Osteocyte (in vitro differentiated cells): ENCODE measurements at places on chromosomes 3 and 15. TPM values are rescaled to one million over a fixed set of nuclear protein-coding genes. Genes with fewer than 3 reads are reported as not detected.

Gene ZNF662
- not detected in 2 replicates for total RNA-seq

Gene SLC28A2
- not detected in 2 replicates for total RNA-seq

Gene PLS1
- 0.78 and 1.5 TPM in 2 replicates for total RNA-seq

Gene PLSCR4
- 43.4 and 44.3 TPM in 2 replicates for total RNA-seq

Gene CFAP91
- total RNA-seq, result not detected in 2 replicates

Gene GLT8D1
- total RNA-seq, result 86.3 and 97.4 TPM in 2 replicates

GRCh38 chr3:40930131-40930538 is 269.2 kb upstream of the CTNNB1 start:
- no peaks in the 10 kb centered on the region for H3K36me3 ChIP-seq
- H3K27me3 ChIP-seq, result peaks cover 13% of the 10 kb centered on the region
- H3K27ac ChIP-seq, result no peak overlapping the region
- no peak overlapping the region for H3K4me3 ChIP-seq

DNA sequence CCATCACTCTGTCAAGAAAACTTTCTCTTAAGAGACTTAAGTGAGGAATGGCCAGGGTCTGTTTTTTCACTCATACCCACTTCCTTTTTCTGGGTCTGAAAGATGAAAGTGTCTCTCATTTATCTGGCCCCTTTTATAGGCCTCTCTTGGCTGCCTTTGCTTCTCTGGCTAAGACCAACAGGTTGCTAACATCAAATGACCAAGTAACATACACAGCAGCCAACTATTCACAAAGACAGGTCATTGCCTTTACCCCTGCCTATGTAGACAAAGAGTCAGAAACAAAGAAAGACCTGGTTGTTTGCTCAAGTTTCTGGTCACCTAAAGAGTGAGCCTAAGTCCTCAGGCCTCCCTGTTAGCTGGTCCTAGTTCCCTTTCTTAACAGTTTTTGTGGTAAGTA is 24.0 kb upstream of the CSTA start:
- H3K4me1 ChIP-seq, result no peaks in the 10 kb centered on the region
- peaks cover 5% of the 10 kb centered on the region for H3K27me3 ChIP-seq
- no peak overlapping the region for H3K27ac ChIP-seq
- no peaks in the 10 kb centered on the region for H3K36me3 ChIP-seq
- DNase-seq, result no peak

- H3K27me3 ChIP-seq, result no peaks in the 10 kb centered on the region
- H3K4me1 ChIP-seq, result peaks cover 30% of the 10 kb centered on the region
- DNase-seq, result no peak
- H3K27ac ChIP-seq, result peak overlapping the region; percentile 70
- no peak overlapping the region for H3K4me3 ChIP-seq
- H3K36me3 ChIP-seq, result peaks cover 3% of the 10 kb centered on the region
Measured at GRCh38 chr3:71076361-71077002, 507.0 kb downstream of the FOXP1 start.

- no peaks in the 10 kb centered on the region for H3K36me3 ChIP-seq
- H3K27ac ChIP-seq, result no peak overlapping the region
- no peaks in the 10 kb centered on the region for H3K27me3 ChIP-seq
- H3K4me1 ChIP-seq, result peaks cover 7% of the 10 kb centered on the region
Measured at GRCh38 chr3:99601515-99601914, 36.9 kb upstream of the COL8A1 start.

- DNase-seq, result no peak
- H3K36me3 ChIP-seq, result peaks cover 48% of the 10 kb centered on the region
- peak overlapping the region; percentile 88 for H3K27ac ChIP-seq
- H3K4me1 ChIP-seq, result peaks cover 95% of the 10 kb centered on the region
- peak overlapping the region; percentile 54 for H3K4me3 ChIP-seq
Measured at GRCh38 chr3:156689608-156690007, 15.2 kb downstream of the TIPARP start.

DNA sequence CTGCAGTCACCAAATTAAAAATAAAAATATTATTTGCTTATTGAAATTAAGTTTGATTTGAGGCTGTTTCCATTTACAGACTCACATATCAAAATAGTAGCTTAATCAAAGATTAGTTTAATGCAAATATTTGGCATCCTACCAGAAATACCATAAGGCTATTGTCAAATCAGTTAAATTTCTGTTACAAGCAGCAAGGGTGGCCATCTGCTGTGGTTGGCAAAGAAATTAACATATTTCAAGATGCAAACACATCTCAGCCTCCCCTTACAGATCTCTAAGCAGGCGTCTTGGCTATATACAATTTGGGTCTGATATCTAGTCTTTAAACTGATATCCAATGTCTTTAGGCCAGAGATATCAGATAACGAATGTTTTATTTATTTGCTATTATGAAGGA is 83.2 kb upstream of the NEDD4 start:
- no peak overlapping the region for H3K4me3 ChIP-seq
- peaks cover 4% of the 10 kb centered on the region for H3K4me1 ChIP-seq
- no peak overlapping the region for H3K27ac ChIP-seq
- H3K36me3 ChIP-seq, result no peaks in the 10 kb centered on the region

DNA sequence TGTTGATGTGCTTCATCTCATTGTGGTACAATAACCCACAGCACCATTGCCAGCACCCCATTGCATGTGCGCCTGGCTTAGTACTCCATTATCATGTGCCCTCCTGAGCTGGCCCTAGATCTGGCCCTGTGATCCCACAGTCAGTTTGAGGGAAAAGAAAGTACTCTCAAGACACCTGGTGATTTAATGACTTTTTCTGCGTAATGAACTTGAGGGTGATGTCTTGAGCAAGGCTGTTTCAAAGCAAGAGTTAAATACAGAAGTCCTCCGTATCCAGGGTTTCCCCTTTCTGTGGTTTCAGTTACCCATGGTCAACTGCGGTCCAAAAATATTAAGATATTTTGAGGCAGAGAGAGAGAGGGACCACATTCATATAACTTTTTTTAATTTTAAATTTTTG is 16.3 kb downstream of the C3orf20 start:
- no peak overlapping the region for H3K27ac ChIP-seq
- peaks cover 52% of the 10 kb centered on the region for H3K27me3 ChIP-seq
- no peak overlapping the region for H3K4me3 ChIP-seq
- no peak for DNase-seq
- H3K36me3 ChIP-seq, result no peaks in the 10 kb centered on the region
- no peaks in the 10 kb centered on the region for H3K4me1 ChIP-seq

DNA sequence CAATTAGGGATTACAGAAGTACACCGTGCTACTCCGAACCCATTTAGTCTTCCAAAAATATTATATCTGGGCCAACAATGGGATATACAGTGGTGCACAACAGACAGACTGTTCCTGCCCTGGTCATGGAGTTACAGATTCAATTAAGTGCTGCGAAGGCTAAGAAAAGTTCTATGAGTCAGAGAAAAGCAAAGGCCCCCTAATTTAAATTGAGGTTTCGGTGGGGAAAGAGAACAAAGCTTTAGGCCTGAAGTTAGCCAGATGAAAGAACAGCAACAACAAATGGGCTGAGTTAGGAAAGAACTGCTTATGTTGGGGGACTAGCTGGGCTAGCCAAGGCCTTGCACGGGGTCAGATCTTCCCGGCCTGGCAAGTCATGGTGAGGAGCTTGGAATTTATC is 131.8 kb downstream of the MDFIC2 start:
- no peak overlapping the region for H3K4me3 ChIP-seq
- H3K36me3 ChIP-seq, result no peaks in the 10 kb centered on the region
- H3K27ac ChIP-seq, result no peak overlapping the region
- no peaks in the 10 kb centered on the region for H3K4me1 ChIP-seq
- peaks cover 37% of the 10 kb centered on the region for H3K27me3 ChIP-seq

- no peak overlapping the region for H3K27ac ChIP-seq
- DNase-seq, result no peak
- H3K27me3 ChIP-seq, result no peaks in the 10 kb centered on the region
- peaks cover 4% of the 10 kb centered on the region for H3K36me3 ChIP-seq
- H3K4me1 ChIP-seq, result peaks cover 3% of the 10 kb centered on the region
- H3K4me3 ChIP-seq, result no peak overlapping the region
Measured at GRCh38 chr3:31752305-31753049, 219.8 kb downstream of the STT3B start.

DNA sequence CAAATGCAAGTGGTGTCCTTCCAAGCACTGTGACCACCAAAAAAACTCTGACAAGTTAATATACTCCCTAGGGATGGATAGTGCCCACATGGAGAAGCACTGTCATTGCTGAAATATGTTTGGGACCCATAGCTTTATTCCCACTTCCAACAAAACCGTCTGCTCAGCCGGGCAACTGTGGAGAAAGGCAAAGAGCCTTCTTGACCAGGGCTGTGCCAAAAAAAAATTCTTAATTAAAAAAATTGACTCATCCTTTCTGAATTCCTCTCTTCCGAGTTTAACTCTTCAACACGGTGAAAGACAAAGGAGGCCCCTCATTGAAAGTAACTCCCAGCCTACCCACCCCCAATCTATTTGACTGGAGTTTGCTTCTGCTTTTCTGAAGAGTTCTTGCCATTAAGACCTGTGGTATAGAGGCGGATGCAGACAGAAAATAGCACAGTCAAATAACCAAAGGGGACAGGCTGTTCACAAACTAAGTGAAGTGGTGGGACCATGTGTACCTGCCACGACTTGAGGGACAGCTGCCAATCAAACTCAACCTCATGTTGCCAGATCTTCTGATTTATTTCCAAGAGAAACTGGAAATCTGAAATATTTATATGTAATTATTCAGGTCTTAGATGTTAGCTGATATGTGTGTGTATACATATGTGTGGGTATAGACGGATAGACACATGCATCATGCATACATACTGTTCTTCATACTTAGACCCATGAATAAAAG is 135.4 kb upstream of the PFN2 start:
- DNase-seq, result no peak
- peaks cover 51% of the 10 kb centered on the region for H3K4me1 ChIP-seq
- H3K27ac ChIP-seq, result peak overlapping the region; percentile 94
- no peak overlapping the region for H3K4me3 ChIP-seq
- H3K36me3 ChIP-seq, result peaks cover 2% of the 10 kb centered on the region
- H3K27me3 ChIP-seq, result no peaks in the 10 kb centered on the region

GRCh38 chr3:140586311-140586710 is 91.6 kb upstream of the TRIM42 start:
- peaks cover 36% of the 10 kb centered on the region for H3K4me1 ChIP-seq
- no peak for DNase-seq
- H3K4me3 ChIP-seq, result no peak overlapping the region
- H3K27ac ChIP-seq, result peak overlapping the region; percentile 12
- no peaks in the 10 kb centered on the region for H3K36me3 ChIP-seq
- no peaks in the 10 kb centered on the region for H3K27me3 ChIP-seq

DNA sequence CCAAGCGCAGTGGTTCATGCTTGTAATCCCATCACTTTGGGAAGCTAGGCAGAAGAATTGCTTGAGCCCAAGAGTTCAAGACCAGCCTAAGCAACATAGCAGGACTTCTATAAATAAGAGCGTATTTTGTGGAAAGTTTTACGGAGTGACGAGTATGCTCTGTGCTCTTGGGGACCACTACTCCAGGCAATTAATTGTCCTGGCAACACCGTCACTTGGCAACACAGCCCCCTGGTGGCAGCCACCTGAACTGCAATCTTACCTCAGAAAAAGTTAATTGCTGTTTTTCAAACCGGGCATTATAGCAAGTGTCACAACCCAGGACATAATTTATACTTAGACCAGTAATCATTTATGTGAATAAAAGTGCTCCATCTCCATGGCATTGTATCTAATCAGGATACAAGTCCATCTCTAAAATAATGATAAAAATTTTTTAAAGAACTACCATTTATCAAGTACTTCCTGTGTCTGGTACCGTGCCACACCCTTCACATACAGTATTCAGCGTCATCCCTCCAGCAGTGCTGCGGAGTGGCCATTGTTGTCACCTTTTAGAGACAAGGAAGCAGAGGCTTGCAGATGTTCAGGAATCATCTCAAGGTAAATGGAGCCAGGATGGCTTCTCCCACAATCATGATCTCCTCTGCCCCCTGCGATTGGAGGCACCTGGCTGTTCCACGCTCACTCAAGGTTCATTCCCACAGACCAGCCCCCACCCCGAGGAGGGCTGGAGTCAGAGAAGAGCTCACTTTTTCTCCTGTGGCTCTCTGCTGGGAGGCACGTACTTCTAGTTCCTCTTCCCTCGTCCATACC is 34.5 kb downstream of the PLA2G4D start:
- peaks cover 56% of the 10 kb centered on the region for H3K27me3 ChIP-seq
- DNase-seq, result peak; percentile 86
- no peak overlapping the region for H3K4me3 ChIP-seq
- H3K4me1 ChIP-seq, result peaks cover 8% of the 10 kb centered on the region
- H3K27ac ChIP-seq, result no peak overlapping the region

GRCh38 chr3:194273743-194274310 is 77.3 kb downstream of the CPN2 start:
- no peak for DNase-seq
- H3K27me3 ChIP-seq, result peaks cover 2% of the 10 kb centered on the region
- H3K4me3 ChIP-seq, result no peak overlapping the region
- H3K36me3 ChIP-seq, result no peaks in the 10 kb centered on the region
- H3K27ac ChIP-seq, result no peak overlapping the region
- H3K4me1 ChIP-seq, result peaks cover 74% of the 10 kb centered on the region

- H3K4me1 ChIP-seq, result peaks cover 26% of the 10 kb centered on the region
- no peak for DNase-seq
Measured at GRCh38 chr3:124298951-124299350, 307.0 kb upstream of the ROPN1 start.

- H3K36me3 ChIP-seq, result no peaks in the 10 kb centered on the region
- no peaks in the 10 kb centered on the region for H3K27me3 ChIP-seq
Measured at GRCh38 chr3:68088216-68088615, 433.8 kb upstream of the SUCLG2 start.

GRCh38 chr3:97871186-97871585 is 49.4 kb downstream of the CRYBG3 start:
- H3K4me3 ChIP-seq, result no peak overlapping the region
- peak overlapping the region; percentile 96 for H3K27ac ChIP-seq
- H3K27me3 ChIP-seq, result no peaks in the 10 kb centered on the region
- H3K36me3 ChIP-seq, result no peaks in the 10 kb centered on the region
- H3K4me1 ChIP-seq, result peaks cover 26% of the 10 kb centered on the region
- no peak for DNase-seq

- H3K36me3 ChIP-seq, result peaks cover 10% of the 10 kb centered on the region
- no peak for DNase-seq
- H3K4me3 ChIP-seq, result no peak overlapping the region
- no peaks in the 10 kb centered on the region for H3K27me3 ChIP-seq
- no peak overlapping the region for H3K27ac ChIP-seq
- peaks cover 5% of the 10 kb centered on the region for H3K4me1 ChIP-seq
Measured at GRCh38 chr3:30012941-30013543, 593.4 kb upstream of the TGFBR2 start.

GRCh38 chr3:150391161-150391560 is 16.9 kb upstream of the TSC22D2 start:
- no peak overlapping the region for H3K27ac ChIP-seq
- H3K4me1 ChIP-seq, result peaks cover 18% of the 10 kb centered on the region
- no peaks in the 10 kb centered on the region for H3K36me3 ChIP-seq
- no peaks in the 10 kb centered on the region for H3K27me3 ChIP-seq
- H3K4me3 ChIP-seq, result no peak overlapping the region
